ENCODE measurements at places on chromosomes 6 and 20.

- DNase-seq: no peak
Measured at GRCh38 chr6:141140905-141141304, 991.8 kb upstream of the GJE1 start.

GRCh38 chr6:167932468-167933276 is 64.8 kb upstream of the KIF25 start:
- DNase-seq: no peak

GRCh38 chr6:88502391-88502790 is 336.2 kb upstream of the CNR1 start:
- DNase-seq: no peak

GRCh38 chr20:16865406-16865805 is 117.2 kb downstream of the OTOR start:
- DNase-seq: no peak

GRCh38 chr6:158226655-158227512 is 58.7 kb downstream of the GTF2H5 start:
- DNase-seq: no peak

GRCh38 chr6:161396539-161396938 is 122.7 kb upstream of the AGPAT4 start:
- no peak for DNase-seq

DNA sequence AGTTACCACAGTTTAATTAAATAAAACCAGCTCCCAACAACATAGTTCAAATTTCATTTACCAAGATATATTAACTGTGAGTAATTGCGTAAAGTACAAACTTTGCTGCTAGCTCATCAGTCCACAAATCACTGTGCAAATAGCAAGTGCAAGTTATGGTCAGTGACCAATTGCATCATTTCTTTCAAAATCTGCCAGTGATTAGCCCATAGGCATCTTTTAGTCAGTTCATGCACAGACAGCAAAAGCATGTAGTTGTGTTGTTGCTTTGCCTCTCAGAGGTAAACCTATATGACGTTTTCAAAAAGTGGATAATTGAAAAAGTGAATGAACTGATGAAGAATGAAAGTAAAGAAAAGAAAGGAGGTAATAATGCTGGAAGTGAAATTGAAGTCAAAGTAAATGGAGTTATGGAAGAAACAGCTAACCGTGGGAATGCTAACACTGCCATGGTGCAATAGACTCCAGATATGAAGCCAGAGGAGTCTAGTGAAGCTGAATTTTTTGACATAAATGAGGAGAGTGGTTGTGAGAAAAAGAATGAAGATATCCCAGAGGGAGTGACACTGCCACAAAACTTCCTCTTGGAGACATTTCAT is 36.5 kb downstream of the ENPP1 start:
- no peak for DNase-seq

DNA sequence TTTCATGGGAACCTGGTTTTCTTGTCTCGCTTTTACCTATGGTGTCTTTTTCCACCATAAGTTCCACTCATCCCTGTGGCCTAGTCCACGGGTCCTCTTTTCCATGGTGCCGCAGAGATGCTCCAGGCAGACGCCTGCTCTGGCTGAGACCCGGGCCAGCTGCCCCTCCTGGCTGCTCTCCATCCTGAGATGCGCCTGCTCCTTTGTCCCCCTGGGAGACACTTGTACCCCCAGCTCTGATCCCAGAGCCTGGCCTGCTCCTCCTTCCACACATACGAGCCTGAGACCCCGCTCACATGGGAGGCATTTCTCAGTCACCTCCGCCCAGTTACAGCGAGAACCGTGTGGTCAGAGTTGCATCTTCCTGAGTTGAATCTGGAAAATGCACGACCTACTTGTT is 29.6 kb downstream of the RNASET2 start:
- DNase-seq: no peak

GRCh38 chr6:12275107-12275506 is 15.1 kb upstream of the EDN1 start:
- no peak for DNase-seq

DNA sequence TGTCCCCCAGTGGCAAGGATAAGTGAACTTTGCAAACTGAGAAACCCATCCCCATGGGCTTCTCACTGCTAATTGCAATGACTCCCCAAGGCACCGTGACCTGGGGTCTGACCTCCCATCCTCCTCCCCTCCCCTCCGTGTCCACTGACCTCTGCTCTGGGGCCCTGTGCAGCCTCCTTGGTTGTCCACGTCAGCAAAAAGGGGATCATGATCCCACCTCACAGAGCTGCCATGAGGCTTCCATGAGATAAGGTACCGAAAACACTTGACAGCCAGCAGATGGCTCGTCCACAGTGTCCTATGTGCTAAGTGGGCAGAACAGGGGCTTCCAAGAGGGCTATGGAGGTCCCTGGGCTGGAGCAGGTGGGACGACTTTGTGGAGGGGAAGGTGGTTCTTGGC is 104.5 kb downstream of the GRM4 start:
- no peak for DNase-seq

All from activated CD4-positive, alpha-beta T cell treated with anti-CD3 and anti-CD28 coated beads for 1 hour (primary cell).